CD4-positive, alpha-beta T cell treated with Interleukin-4 for 1 hour (primary cell): ENCODE measurements at places on chromosomes 6 and 20.

DNA sequence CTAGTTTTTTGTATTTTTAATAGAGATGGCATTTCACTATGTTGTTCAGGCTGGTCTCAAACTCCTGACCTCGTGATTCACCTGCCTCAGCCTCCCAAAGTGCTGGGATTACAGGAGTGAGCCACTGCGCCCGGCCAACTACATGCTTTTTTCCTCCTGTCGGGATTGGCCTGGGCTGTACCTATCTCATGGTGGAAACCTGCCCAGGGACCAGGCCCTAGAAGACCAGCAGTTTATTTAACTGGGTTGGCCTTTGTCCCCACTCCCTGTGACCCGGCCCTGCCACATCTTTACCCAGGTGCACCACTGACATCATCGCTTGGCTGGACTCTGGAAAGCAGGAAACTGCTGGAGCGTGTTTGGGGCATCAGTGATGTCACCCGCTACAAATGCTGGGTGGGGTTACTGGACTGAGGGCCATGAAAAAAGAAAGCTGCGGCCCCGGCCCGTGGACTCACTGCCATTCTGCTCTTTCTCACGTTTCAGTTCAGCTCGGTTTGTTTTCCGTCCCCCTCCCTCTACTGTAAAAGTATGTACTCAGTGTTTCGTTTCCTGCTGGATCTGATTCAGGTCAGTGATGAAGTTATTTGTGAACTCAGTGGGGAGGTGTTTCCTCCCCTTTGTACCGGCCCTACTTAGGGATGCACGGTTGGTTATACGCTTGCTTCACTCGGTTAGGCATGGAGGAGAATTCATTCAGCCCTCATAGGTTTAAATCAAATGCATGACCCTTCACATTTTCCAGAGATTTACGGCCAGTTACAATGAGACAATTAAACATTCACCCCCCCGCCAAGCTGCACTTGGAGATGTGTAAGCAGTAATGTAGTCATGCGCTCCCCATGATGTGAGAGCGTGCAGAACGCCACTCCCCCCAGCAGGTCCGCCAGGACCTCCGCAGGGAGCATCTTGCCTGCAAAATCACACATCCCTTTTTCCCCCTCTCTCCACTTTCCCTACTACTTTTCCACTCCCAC, 179.3 kb downstream of the MTHFD1L start:
- DNase-seq = no peak

GRCh38 chr6:170005665-170006064, 254.2 kb downstream of the ERMARD start:
- DNase-seq = no peak

DNA sequence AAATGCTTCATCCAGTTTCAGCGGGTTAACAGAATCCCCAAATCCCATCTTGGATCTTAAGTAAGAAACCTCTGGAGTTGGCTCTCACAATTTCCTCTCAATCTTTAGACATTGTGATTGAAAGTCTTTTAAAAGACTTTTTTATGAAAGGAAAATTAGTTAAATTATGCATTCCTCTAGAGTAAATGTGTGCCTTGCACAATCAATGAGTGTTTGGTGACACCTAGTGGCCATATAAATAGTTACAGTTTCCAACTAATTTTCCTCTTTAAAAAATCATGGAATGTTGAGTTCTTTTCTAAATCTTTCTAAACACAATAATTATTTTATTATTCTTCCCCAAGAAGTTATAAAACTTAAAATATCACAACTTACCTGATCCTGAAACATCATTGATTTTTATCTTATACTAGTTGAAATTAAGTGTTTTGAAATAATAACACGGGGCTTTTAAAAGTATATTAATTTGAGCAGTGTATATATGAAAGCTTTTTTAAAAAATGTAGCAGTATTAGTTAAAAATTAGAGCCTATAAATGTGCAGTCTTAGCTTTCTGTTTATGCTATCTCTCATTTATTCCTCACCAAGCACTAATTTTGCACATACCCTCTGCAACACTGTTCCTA, 66.4 kb downstream of the PKHD1 start:
- DNase-seq = no peak

DNA sequence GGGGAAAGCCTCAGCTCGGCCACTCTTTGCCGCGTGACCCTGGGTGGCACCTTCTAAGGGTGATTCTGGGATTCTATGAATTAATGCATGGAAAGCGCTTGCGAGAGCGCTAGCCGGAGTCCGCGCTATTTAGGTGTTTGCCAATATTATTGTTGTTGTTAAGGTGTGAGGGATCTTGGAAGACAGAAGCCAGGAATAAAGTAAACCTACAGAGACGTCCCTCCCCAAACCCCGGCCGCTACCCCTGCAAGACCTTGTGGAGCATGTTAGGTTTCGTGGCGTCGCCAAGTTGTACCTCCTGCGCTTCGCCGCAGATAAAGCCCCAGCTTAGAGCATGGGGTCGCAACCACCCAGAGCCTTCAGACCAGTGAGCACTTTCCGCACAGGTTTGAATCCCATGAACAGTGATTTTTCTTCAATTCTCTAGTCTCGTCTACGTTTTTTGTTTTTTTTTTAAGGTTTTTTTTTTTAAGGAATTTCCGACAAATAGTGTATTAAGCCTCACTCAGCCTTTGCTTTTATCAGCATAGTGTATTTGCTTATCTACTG, 16.9 kb upstream of the ZSCAN9 start:
- no peak for DNase-seq

- no peak for DNase-seq
Observed at GRCh38 chr20:48163505-48163904, 378.2 kb upstream of the SULF2 start.

- no peak for DNase-seq
Observed at GRCh38 chr20:17870086-17870740, 98.4 kb downstream of the SNX5 start.

- DNase-seq = no peak
Observed at GRCh38 chr6:92404281-92404680, 1015.1 kb downstream of the EPHA7 start.

GRCh38 chr6:18451756-18452155, 64.6 kb downstream of the RNF144B start:
- DNase-seq = no peak

DNA sequence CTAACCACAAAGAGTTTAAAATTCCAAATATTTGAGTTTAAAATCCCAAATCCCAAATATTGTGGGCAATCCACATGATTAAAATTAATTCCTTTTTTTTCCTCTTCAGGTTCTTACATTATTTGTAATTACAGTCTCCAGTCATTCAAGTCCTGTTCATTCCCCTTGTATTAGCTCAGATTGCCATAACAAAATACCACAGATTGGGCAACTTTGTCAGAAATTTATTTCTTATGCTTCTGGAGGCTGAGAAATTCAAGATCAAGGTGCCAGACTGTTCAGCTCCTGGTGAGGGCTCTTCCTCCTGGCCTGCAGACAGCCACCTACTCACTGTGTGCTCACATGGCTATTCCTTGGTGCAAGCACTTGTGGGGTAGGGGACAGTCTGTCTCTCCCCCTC, 105.5 kb downstream of the ARMC2 start:
- no peak for DNase-seq

DNA sequence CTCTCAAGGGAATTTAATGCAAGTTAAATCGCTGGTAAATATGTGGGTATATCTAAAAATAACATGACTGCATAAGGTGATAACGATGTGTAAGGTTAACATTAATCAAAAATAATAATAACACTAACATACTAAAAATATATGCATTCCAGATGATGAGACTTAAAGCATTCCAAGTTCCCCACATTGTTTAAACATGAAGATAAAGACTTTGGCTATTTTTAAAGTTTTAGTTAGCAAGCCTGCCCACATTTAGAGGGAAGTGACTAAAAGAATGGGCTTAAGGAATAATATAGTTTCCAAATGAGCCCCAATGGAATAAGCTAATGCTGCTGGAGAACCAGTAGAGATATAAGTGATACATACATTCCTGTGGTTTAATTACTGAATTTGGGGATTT, 941.3 kb downstream of the TBC1D32 start:
- DNase-seq = no peak

DNA sequence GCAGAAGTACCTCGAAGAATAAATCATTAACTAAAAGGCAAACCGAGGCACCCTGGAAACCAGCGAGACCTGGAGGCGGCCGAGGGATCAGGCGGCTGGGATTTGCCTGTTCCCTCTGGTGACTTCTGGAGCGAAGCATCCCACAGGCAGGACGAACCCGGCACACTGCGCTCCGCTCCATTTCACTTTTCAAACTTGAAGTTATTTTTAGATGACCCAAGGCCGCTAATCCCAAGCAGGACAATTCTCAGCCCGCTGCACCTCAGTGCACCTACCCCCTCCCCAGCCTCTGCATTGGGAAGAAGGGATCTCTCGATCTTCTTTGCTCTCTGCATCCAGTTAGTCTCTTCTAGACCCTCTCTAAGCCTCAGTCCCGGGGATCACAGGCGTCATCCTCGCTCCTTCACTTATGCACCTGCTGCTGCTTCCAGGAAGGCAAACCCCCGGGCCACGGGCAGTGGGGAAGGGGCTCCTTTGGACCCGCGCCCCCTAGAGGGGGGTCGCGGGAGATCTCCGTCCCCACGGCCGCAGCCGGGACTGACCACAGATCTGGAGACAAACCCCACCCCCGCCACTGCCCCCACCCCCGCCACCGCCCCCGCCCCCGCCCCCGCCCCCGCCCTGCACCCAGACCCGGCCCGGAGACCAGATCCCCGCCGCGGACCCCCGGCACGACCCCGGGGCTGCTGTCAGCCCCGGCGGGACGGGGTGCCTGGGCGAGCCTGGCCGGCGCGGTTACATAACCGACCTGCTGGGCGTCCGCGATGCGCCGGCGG, 636 bp downstream of the RCAN2 start:
- no peak for DNase-seq

DNA sequence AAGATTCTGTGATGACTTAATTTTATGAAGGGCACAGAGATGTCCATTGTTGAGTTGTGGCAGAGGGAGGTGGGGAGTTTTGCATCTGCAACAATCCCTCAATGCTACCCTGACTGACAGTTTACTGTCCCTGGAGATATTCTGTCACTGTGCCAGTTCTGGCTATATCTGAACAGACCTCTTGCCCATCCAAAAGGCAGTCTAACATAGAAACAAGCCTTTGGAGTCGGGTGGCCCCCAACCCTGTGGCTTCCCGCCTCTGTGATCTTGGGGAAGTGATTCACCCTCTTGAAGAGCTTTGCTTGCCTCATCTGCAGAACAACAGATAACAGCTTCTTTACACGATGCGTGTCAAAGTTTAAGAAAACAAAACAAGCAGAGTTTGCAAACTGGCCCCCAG, 3.8 kb upstream of the E2F1 start:
- DNase-seq = peak; percentile 42
